ENCODE measurements at places on chromosomes 13 and 19. TPM values are rescaled to one million over a fixed set of nuclear protein-coding genes. Genes with fewer than 3 reads are reported as not detected.

GRCh38 chr13:24516919-24517318 lies 4.3 kb upstream of the PARP4 start:
- DNase-seq: no peak

DNA sequence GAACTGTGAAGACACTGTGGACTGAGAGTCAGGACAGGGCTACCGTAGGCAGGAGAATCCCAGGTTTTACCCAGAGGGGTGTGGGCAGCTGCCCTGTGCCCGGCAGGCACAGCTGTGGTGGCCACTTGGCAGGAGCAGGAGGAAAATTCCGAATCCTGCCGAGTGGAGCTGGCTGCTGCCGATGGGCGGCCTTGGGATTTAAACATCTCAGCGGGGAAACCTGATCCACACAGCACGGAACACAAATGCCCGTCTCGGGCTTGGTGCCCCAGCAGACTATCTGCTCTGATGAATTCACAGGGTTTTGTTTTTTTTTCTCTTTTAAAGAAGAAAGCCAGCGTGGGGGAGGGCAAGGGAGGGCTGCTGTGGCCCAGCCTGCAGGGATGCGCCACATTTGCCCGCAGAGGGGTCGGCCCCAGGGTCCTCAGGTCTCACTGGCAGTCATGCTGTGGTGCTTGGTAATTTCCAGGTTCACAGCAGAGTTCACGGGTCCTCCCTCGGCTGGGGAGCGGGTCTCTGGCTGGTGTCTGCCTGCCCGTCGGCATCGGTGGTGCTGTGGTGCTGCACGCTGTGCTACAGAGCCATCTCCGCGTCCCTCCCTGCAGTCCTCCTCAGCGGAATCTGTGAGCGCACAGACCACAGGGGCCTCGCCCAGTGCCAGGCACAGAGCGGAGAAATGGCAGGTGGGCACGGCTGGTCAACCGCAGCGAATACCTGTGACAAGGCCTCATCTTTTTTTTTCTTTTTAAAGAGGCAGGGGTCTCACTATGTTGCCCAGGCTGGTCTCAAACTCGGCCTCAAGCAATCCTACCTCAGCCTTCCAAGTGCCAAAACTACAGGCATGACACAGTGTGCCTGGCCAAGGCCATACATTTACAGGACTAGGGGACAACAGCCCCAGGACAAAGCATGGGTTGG lies 28.1 kb downstream of the MPND start:
- DNase-seq: no peak

- DNase-seq: no peak
Measured at GRCh38 chr13:71619096-71619495, 247.9 kb downstream of the DACH1 start.

GRCh38 chr13:30276178-30276577 lies 31.2 kb downstream of the KATNAL1 start:
- DNase-seq: no peak

The CYP4F8 gene
- polyA plus RNA-seq: not detected

GRCh38 chr13:107827840-107828549 lies 387.3 kb downstream of the LIG4 start:
- DNase-seq: no peak

- DNase-seq: no peak
Measured at GRCh38 chr19:21398851-21399250, 1.9 kb downstream of the ZNF493 start.

The PTGIR gene
- polyA plus RNA-seq: 4.8 TPM

GRCh38 chr13:71799324-71799723 lies 67.7 kb downstream of the DACH1 start:
- no peak for DNase-seq

The IGFL3 gene
- not detected for polyA plus RNA-seq

DNA sequence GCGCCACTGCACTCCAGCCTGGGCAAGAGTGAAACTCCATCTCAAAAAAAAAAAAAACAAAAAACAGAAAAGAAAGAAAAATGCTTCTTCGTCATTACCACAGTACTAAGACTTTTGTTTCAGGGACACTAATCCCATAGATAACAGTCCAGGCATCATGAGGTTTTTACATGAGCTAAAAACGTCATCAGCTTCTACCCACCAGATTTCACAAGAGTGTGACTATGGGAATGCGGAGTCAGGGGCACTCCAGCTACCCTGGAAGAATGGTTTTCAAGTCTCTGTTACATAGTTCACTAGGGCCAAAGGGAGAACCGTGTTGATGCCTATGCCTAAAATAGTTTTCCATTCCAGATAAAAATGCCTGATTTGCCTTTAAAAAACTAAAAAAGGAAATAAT lies 33.2 kb downstream of the RAB20 start:
- DNase-seq: peak; percentile 49

The COX7A1 gene
- polyA plus RNA-seq: 11.5 TPM

DNA sequence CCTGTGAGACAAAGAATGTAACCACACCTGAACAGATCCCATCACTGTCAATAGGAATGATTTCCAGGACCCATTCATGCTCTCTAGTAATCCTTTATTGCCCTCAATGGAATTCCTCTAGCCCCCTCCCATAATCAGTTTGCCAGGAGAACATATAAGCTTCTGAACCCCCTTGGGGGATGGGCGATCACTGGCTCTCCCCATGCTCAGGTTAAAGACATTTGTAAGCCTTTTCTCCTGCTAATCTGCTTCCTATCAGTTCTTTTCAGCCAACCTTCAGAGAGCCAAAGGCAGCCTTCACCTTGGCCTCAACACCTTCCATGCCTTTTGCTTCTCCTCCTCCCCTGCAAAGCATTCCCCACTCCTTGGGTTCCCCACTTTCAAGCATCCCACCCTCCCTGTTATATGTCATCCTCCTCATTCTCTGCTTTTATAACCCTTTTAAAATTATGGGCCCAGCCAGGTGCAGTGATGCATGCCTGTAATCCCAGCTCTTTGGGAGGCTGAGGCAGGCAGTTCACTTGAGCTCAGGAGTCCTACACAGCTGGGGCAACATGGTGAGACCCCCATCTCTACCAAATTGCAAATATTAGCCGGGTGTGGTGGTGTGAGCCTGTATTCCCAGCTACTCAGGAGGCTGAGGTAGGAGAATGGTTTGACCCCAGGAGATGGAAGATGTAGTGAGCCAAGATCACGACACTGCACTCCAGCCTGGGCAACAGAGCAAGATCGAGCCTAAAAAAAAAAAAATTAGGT lies 12.4 kb downstream of the DPRX start:
- no peak for DNase-seq

- no peak for DNase-seq
Measured at GRCh38 chr13:109764470-109765291, 21.7 kb downstream of the IRS2 start.

Measured in large intestine (tissue), 12 donors.